Lung microvascular endothelial cell (primary cell): ENCODE measurements at places on chromosomes 2 and 18. TPM values are rescaled to one million over a fixed set of nuclear protein-coding genes. Genes with fewer than 3 reads are reported as not detected.

DNA sequence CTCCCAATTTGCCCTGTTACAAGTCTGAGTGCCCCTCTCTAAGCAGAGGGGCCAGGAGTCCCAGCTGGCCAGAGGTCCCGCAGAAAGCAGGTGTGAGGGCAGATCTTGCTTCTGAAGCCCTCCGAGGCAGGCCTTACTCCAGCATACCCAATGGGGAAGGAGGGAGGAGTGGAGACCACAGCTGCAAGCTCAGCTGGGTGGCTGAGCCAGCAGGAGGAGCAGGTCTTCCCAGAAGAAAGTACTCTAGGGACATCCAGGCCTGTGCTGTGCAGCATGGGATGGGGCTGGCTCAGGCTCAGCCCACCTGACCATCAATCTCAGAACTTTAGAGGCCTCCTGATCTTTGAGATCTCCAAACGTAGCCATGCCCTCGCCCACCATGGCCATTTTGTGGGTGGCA is 31.3 kb downstream of the PLB1 start:
- DNase-seq, result no peak

- no peak for DNase-seq
Measured at GRCh38 chr2:42784204-42784880, 8.0 kb downstream of the HAAO start.

GRCh38 chr2:172208791-172209325 is 106.2 kb upstream of the DLX2 start:
- DNase-seq, result peak; percentile 57

Gene PAIP2B
- 0.65 and 1.8 TPM in 2 replicates for total RNA-seq

DNA sequence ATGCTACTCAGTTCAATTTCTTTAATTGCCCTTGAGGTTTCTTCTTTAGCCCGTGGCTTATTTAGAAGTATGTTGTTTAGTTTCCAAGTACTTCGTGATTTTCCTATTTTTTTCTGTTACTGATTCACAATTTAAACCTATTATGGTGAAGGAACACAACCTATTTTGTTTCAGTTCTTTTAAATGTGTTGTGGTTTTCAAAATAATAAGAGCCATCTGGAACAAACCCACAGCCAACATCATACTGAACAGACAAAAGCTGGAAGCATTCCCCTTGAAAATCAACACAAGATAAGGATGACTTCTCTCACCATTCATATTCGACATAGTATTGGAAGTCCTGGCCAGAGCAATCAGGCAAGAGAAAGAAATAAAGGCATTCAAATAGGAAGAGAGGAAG is 155.2 kb downstream of the GALNT1 start:
- no peak for DNase-seq

- no peak for DNase-seq
Measured at GRCh38 chr2:171069286-171069956, 91.3 kb downstream of the TLK1 start.

GRCh38 chr2:235347691-235348090 is 146.2 kb upstream of the AGAP1 start:
- no peak for DNase-seq

- no peak for DNase-seq
Measured at GRCh38 chr2:101302016-101302415, 6.5 kb downstream of the RNF149 start.

GRCh38 chr2:208090420-208090819 is 33.9 kb downstream of the CRYGD start:
- DNase-seq, result no peak

- DNase-seq, result peak; percentile 42
Measured at GRCh38 chr18:55001394-55002024, 42.2 kb upstream of the CCDC68 start.

DNA sequence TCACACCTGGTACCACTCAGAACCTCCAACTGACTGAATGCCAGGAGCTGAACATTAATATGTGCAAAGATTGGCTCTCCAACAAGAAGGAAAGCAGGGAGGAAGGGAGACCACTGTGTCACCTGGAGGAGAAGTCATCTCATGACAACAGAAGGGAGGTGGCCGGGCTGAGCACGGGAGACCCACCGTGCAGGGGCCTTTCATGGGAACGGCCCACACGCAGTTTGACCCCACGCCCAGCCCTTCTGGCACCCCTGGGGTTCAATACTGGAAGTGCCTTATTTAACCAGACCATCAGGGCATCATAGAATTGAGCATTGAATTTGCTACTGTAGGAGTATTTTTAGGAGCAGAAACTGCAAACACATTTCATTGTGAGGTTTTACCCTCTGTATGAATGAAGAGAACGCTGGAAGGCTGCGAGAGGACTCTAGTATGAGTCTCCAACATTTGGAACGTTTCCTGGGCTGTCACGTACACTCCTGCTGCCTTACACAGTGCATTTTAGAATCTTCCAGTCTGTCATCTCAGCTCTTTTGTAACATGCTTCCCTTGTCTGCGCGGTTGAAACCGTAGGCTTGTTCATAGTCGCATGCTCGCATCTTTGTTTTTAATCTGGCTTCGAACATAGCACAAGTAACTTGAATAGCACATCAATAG is 132.1 kb downstream of the NFATC1 start:
- no peak for DNase-seq

Gene ZSWIM2
- not detected in 2 replicates for total RNA-seq

DNA sequence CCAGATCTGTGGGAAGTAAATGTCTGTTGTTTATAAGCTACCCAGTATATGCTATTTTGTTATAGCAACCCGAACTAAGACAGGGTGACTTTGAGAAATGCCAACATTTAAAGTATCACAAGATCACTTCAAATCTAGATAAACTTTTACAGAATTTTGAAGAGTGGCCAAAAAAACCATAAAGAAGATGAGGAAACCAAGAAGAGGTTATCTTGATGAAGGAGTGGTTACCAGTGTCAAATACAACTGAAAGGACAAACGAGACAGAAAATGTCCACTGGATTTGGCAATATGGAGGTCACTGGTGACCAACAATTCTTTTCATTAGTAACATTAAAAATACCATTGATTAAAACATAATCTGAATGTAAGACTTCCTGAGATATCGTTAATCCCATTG is 235.7 kb downstream of the DYM start:
- no peak for DNase-seq

Gene THSD7B
- total RNA-seq, result not detected in 2 replicates

DNA sequence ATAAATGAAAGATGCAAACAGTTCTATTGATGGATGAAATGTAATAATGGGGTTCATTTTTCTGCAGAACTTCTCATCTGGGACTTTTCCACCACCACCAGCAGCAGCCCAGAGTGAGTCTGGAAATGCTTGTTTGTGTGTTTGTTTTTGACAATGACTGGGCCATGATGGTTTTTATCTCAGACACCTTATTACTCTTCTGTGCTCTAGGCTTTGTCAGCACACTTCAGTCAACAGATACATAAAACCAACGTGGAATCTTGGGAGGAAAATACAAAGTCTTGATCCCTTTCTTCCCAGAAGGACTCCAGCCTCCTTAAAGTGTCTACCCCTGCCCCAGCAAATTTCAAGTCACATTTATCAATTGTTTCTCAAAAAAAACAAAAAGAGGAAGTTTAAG is 134.0 kb downstream of the MREG start:
- no peak for DNase-seq

Gene ADAM23
- total RNA-seq, result 0.60 and 1.5 TPM in 2 replicates

- no peak for DNase-seq
Measured at GRCh38 chr2:158513841-158514240, 57.1 kb downstream of the PKP4 start.

DNA sequence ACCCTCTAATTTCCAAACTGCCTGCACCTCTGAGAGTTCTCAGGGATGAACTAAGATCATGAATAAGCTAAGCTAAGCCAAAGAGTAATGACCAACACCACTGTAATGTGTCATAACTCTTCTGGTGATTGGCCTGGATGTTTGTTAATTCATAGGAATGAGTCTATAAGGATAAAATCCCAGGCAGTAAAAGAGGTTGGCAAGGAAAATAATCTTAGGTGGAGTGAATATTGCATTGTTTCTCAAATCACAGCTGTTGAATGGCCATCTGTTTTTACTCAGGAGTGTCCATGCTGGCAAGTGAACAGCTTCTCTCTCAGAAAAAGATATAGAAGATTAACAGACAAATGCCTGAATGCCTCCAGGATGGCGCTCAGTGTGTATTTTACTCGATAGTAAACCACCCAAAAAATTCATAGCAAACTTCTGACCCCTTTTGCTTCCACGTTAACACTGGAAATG is 60.8 kb upstream of the GLS start:
- no peak for DNase-seq

DNA sequence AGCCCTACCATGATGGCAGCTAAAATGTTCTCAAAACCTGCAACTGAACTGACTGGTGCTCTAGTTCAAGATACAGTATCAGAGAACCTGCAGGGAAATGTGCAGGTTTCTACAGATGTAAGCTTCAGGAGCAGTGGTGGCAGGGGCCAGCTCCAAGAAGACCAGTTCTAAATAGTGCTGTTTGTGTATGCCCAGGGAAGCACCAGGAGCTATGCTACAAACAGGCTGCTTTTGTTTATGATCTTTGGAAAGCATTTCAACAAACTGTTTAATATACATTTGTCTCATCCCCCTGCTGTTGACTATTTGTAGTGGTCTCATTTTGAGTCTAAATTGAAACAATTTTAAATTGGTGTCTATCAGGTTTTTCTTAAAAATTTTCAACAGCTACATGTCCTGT is 20.7 kb downstream of the FZD5 start:
- no peak for DNase-seq

GRCh38 chr2:241582806-241583205 is 24.3 kb downstream of the BOK start:
- no peak for DNase-seq

Gene KLHL30
- total RNA-seq, result not detected in 2 replicates

DNA sequence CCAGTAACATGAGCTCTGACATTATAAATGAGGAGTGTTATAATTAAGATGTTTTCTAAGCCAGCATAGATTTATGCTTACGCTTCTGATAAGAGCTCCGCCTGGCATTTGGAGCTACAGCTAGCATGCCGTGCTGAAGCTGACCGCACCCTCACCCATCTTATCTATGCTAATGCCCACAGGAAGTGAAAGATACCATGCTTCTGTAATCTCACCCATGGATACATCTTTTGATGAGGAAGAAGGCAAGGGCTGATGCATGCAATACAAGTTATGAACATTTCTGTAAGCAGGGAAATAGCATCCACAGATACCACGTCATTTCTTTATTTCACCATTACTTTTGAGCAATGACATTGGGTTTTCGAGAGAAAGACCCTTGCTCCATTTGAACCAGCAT is 82.3 kb downstream of the ARL4C start:
- no peak for DNase-seq

Gene OSGEPL1
- 3.8 and 4.6 TPM in 2 replicates for total RNA-seq

DNA sequence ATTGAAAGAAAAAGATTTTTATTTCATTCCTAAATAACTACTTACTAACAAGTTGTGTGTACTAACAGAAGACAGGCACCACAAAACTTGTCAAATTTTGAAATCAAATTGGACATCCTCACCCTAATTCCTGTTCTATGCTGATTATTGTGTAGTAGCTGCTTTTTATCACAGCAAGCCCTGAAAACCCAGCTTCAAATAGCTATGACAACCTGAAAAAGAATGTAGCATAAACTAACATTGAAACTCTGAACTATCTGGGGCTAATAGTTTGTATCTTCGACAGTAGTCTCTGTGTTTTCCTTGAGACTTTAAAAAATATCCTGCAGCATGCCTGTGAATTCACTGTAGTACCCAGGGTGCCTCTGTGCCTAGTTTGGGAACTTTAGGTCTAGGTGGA is 122.6 kb downstream of the WDPCP start:
- DNase-seq, result no peak

GRCh38 chr18:70072678-70073077 is 125.0 kb upstream of the CD226 start:
- DNase-seq, result peak; percentile 43

DNA sequence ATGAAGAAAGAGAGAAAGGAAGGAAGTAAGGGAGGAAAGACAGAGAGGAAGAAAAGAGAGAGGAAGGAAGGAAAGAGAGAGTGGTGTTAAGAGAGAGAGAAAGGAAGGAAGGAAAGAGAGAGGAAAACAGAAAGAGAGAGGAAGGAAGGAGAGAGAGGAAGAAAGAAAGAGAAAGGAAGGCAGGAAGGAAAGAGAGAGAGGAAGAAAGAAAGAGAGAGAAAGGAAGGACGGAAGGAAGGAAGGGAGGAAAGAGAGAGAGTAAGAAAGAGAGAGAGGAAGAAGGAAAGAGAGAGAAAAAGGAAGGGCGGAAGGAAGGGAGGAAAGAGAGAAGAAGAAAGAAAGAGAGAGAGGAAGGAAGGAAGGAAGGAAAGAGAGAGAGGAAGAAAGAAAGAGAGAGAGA is 127.4 kb downstream of the GALNT3 start:
- DNase-seq, result no peak

DNA sequence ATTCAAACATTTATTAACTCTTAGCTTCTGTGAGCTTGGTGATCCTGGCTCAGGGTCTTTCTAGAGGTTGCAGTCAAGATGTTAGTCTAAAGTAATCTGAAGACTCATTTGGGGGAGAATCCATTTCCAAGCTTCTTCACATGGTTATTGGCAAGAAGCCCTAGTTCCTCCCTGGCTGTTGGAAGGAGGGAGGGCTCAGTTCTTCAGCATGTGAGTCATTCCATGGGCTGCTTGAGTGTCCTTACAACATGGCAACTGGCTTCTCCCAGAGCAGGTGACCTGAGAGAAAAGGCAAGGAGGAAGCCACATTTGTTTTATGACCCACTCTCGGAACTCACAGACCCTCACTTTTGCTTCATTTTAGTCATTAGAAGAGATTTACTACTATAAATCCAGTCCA is 10.6 kb upstream of the C2orf74 start:
- peak; percentile 14 for DNase-seq

DNA sequence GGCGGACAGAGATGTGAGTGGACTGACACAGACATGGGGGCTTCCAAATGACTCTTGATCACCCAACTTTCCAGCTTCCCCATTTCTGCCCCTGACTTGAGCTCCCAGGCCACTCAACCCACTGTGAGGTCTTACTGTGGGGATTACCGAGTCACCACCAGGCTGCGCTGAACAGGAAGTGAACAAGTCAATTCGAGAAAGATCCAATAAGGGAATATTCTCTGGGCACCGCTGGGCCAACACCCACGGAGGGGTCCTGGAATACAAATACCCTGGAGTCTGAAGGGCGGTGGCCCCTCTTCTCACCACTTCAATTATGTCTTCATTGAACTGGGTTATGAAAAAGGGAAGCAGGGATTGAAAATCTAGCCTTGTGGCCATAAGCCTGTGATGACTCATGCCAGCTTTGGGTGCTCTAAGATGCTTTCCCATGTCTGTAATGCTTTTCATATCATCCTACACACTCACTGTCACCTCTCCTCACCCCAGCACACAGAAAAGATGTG is 37.7 kb downstream of the BCL11A start:
- DNase-seq, result no peak

- no peak for DNase-seq
Measured at GRCh38 chr2:189409131-189409530, 32.1 kb upstream of the WDR75 start.

DNA sequence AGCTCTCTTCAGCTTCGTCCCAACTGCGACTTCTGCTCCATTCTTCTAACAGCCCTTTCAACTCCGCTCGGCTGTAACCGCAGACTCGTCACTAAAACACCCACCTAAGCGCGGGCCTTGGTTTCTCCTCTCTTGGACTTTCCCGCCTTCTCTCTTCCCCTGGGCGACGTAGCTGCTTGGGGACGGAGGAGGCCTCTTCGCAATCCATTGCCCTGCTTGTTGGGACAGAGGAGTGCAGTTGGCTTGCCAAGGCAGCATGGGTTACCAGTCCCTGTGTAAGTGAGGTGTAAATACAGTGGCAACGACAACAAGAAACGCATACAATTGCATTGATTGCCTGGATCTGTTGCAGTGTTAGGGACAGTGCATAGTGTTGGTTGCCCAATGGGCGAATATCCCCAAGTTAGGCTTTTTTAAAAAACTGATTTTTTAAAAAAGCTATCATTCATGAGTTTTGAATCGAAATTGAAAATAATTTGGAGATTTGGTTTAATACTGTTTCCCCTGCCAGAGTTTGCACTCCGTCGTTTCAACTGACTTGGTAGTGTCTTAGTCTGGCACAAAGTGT is 484 bp upstream of the DARS1 start:
- no peak for DNase-seq
